ENCODE measurements at places on chromosomes 16 and 17.

DNA sequence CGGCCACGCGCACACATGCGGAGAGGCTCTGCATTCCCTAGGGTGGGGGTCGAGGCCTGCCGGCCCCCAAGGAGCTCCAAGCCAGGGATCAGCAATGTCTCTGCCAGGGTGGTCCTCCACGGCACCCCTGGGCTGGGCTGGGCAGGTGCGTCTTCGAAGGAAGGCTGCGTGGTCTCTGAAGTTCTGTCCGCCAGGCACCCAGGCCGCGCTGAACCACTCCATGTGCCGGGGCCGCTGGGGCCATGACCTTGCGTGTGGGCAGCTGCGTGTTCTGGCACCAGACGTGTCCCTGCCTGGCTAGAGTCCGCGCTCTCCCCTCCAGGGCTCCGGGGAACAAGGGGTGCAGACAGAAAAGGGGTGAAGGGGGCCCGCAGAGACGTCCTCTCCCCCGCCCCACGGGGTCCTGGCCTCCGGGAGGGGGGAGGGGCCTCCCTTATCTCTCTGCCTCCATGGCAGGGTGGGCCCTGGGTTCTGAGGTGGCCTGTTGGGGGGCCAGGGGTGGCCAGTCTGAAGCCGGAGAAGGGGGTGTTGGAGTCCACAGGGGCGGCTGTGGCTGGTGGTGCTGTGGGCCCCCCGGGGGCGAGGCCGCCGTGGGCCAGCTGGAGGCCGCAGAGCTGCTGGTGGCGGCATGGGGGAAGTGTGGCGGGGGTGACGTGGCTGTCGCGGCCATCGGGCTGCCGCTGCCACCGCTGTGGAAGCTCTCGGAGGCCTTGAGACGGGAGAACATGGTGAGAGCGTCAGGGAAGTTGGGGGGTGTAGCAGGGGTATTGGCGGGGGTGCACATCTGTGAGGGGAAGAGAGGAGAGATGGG lies 5.3 kb downstream of the UBALD1 start:
- DNase-seq: no peak

GRCh38 chr16:66304961-66305360 lies 61.5 kb upstream of the CDH5 start:
- no peak for DNase-seq

- no peak for DNase-seq
Observed at GRCh38 chr16:72311426-72311825, 139.5 kb upstream of the PMFBP1 start.

GRCh38 chr16:2532494-2533141 lies 1.4 kb upstream of the CEMP1 start:
- peak; percentile 83 for DNase-seq
